ENCODE measurements at places on chromosomes 12 and 14.

DNA sequence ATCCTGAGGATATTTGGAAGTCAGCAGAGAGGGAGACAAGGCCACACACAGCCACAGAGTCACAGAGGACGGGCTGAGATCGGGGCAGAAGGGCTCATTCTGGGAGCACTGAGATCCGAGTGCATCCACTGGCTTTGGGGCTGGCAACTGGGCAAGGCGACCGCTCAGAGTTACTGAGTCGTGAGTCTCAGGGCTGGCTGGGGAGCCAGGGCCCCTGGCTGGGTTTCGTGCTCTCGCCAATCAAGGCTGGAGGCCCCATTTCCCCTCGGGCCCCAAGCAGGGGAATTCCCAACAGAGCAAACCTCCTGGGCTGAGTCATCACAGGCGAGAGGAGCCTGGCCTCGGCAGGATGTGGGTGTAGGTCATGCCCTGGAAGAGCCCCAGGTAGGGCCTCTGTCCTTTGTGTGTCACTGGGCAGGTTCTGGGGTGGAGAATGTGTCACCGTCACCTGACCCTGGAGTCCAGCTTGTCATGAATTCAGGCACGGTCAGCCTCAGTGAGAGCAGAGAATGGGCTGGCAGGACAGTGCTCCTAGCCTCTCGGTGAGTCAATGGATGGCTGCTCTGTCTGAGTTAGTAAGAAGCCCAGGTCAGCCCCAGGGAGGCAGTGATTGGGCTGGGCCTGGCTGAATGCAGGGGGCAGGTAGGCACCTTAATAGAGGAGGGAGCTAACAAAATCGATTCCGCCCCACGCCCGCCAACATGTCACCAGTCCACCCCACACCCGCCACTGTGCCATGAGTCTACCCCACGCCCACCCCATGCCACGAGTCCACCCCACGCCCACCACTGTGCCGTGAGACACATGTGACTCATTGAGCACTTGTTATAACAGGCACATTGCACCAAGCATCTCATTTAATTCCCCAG is 16.9 kb downstream of the ASB2 start:
- DNase-seq: no peak

GRCh38 chr14:94180655-94181271 is 6.6 kb downstream of the PPP4R4 start:
- DNase-seq: peak; percentile 64

DNA sequence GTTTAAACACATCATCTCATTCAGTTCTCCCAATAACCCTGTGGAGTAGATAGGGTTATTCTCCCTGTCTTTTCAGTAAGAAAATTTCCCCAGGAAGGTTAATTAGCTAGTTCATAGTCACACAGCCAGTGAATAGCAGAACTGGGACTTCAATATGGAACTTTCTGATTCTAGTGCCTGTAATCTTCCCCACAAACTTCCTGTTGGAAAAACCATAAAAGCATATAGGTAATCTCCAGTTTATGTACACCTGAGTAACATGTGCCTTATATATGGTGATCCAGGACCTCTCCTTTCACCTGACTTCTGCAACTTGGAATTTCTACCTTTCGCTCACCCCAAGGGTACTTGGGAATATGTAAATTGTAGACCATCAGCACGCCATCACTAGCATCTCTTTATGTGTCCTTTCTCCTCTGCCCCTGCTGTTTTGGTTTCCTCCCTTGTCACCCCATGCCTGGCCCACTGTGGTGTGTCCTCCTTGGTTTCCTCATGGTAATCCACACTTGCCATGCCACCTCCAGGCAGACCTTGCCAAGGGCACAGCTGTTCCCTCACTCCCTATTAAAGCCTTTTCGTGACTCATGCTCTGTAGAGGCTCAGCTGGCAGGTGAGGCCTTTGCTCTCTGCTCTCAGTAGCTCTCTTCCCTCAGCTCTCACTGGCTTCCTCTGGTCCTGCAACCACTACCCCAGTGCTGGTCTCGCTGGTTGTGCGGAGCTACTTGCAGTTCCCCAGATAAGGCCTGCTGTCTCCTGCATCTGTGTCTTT is 16.7 kb downstream of the TBC1D30 start:
- no peak for DNase-seq

DNA sequence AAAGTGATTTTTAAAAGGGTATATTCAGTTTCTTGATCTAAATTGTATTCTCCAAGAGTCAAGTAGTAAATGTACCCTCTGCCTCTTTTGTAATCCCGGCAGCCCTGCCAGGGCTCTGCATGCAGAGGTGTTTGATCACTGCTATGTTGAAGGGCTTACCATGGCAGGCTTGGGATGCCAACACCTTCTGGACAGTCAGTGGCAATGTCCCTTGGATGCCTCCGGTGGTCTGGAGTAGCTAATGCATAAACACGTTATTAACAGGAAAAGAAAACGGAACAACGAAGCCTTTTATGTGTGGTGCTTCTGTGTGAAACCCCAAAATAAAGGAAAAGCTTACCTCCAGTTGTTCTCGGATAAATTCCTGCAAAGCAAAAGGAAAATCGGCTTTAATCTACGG is 19.9 kb downstream of the EIF2B2 start:
- DNase-seq: no peak

DNA sequence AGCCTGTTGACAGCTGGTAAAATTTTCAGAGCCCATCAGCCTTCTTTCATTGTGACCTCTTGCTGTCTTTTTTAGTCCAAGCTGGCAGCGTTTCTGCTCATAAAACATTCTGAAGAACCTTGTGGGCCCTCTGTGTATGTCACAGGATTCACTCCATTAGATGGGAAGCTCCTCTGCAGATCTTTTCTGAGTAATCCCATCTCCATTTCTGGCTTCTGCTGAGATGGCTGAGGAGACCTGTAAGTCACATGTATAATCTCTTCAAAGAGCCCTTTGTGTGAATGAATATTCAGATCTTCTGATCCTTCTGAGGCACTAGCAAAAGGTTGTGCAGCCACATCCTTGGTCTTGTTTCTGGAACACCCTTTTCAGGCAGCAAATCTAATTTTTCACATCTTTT is 2.8 kb downstream of the RXYLT1 start:
- DNase-seq: no peak

DNA sequence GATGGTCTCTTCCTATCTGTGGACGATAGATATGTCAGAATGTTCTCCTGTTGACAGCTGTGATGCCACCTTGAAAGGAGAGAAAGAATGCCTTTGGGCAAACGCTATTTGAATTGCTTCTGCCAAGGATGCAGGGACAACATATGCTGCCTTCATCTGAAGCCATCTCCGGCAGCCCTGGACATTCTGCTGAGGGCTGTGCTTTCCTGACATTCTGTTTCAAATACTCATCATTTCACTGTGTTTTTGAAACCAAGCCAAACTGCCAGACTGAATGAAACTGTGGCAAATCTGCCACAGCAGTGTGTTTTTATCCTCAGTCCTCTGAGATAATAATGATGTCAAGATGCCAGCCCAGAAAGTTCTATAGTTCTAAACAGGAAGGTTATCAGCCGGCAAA is 85.8 kb upstream of the BCAT1 start:
- DNase-seq: no peak
